ENCODE measurements at places on chromosomes 13 and 19.

DNA sequence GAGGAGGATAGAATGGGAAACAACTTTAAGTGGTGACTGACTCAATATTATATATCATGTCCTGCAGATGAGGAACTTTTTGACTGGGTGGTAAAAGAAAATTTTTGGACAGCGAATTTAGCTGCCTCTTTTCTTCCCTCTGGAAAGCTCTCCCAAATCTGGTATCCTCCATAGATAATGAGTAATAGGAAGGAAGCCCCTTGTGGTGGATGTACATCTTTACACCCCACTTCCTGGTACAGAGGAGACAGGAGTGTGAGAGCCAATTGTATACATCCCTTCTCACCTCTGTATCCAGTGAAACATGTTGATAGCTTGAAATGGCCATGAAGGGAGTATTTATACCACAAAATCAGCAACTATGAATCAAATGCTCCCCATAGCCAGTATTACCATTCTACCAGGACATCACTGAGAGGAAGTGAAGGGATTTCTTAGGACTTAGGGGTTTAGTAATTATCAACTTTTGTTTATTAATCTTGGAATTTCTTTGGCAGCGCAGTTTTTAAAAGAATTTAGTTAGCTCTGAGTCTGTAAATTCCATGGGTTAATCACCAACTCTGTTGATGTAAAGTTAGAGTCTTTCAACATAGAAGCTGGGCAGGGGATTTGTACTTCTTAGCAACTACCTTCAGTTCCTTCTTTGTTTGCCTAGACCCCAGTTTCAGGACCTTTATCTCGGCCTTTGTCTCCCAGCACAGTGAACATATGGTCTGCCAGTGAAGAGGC lies 17.0 kb upstream of the TDRD3 start:
- DNase-seq = no peak

GRCh38 chr19:4556597-4557127 lies 2.8 kb downstream of the SEMA6B start:
- DNase-seq = no peak

- no peak for DNase-seq
Observed at GRCh38 chr13:30835442-30835841, 70.6 kb upstream of the MEDAG start.

- DNase-seq = no peak
Observed at GRCh38 chr19:45446944-45447343, 20.9 kb upstream of the FOSB start.

GRCh38 chr19:34259367-34260095 lies 5.2 kb downstream of the GARRE1 start:
- DNase-seq = no peak

- no peak for DNase-seq
Observed at GRCh38 chr13:22235285-22235949, 564.5 kb downstream of the FGF9 start.

DNA sequence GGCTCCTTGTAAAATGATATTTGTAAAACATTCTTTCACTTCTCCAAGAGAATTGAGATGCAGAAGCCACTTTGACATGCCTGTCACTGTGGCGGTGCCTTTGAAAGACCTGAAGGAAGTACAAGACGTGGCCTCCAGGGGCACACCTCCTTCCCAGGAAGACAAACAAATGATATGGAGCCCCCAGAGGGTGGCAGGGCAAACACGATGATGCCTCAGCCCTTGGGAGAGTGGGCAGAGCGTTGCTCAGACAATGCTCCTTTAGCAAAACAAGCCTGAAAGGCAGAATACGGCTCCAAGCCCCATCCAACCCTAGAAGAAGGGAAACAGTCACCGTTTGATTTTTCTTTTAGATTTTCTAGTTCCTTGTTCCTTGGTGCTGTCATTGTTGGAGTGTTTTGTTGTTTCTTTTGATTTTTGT lies 9.2 kb upstream of the ATP12A start:
- no peak for DNase-seq

DNA sequence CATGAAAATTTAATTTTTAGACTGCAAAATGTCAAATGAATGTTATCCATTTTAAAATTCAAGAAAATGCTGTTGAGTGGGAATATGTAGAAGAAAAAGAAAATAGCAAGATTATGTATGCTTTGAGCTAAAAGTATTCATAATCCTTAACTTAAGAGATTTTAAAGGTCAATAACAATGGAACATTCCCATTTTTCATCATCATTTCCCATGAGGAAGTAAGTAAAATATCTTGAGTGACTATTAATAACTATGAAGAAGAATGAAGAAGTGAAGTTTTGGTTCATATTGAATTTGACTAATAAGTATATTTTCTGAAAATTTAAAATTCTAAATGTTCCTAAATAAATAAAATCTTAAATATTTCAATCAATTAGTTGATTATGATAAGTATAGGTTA lies 273.4 kb downstream of the DACH1 start:
- DNase-seq = no peak

DNA sequence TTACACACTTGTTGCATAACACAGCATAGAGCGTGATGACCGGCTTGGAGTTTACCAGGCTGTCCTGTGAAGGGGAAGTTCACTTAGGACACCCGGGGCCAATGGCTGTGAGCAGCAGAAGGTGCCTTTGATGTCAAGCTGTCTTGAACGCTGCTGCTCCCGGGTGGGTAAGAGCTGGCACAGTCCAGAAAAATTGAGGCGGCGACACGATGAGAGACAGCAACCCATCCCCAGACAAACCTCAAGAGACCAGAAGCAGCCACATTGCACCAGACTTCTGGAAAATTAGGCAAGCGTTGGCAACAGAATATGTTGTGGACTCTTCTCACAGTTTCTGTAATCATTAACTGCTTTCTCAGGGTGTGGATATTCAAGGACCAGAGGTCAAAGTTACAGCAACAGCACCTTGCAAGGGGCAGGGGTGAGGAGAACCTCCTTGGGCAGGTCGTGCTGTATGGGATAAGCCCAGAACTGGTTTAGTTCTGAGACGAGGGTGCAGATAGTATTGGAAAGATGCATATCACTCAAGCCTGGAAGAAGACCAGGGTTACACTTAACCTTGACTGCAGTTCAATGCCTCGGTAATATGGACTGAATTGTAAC lies 10.1 kb downstream of the NFILZ start:
- no peak for DNase-seq

DNA sequence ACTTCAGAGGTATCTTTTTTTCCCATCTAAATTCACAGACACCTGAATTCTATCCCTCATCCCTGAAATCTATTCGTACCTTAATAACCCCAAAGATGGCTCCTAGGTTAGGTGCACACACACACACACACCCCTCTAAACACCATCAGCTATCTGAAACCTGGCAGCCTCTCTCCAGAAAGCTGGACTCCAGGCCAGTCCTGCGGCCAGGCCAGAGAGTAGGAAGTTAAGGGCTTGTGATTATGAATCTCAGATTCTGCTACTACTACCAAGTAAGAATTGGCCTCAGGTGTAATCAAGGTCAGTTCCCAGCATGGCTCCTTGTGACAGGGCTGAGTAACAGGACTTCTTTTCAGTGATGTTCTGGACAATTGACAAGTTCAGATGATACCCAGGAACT lies 244.2 kb upstream of the SERP2 start:
- DNase-seq = no peak

DNA sequence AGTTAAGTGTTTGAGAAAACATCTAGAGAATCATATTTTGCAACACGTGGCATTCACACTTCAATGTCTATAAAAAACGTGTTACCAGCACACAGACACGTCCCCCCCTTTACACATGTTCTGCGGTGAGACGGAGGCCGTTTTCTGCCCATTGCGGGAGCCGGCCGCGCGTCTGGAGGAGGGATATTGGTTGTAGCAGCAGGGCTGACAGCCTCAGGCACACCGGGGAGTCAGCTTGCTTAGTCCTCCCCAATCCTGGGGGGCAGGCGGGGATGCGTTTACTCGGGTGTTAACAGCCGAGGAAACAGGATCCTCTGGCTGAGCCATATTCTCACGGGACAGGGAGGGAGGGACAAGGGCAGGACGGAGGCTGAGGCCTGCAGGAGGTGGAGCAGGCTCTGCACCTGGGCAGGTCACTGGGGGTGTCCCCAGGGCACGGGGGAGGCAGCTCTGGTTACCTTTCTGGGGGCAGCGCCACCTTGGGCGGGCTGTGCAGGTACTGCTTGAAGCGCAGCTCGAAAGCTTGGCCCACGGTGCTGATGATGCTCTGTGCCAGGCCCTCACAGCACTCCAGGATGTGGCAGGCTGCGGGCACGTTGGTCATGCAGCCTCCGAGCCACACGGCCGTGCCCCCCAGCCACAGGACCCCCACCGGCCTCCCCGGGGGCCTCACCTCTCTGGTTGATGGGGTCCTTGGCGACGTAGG lies 25.0 kb downstream of the SHC2 start:
- DNase-seq = no peak

GRCh38 chr19:12794196-12794941 lies 3.1 kb downstream of the JUNB start:
- no peak for DNase-seq

DNA sequence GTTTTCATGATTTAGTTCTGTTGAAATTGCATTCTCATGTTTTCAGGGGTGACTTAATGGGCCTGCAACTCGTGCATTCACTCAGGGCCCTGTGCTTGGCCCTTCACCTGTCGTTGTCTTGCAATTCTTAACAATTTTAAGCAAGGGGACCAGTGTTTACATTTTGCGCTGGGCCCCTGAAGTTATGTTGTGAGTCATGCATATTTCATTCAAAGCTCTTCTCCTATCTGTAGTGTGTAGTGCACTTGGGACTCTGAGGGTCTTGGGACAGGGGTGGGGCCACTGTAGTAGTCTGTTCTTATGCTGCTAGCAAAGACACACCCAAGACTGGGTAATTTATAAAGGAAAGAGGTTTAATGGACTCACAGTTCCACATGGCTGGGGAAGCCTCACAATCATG lies 211.2 kb upstream of the RXFP2 start:
- no peak for DNase-seq

DNA sequence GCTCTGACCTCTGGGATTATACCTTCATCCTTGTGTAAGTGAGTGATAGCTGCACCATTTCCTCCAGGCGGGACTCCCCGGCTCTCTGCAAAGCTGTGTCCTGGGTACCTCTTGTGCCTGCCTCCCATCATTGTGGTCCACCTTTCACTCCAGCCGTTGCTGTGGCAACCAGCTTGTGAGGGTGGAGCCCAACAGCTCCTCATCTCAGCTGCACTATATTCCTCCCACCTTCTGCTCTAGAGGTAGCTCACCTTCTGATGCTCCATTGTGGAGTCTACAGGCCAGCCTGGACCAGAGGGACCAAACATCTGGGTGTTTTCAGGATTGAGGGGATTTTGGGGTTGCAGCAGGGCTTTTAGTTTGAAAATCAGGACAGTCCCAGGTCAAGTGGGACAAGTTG lies 708.2 kb downstream of the UQCRFS1 start:
- DNase-seq = no peak

GRCh38 chr19:53057904-53058580 lies 13.5 kb downstream of the ERVV-2 start:
- DNase-seq = no peak

GRCh38 chr19:50695251-50696093 lies 24.1 kb downstream of the SHANK1 start:
- DNase-seq = no peak
